AG04450 (cell line): ENCODE measurements at places on chromosomes 3 and 15.

- DNase-seq, result no peak
These were observed 173.6 kb downstream of the PPM1L start for GRCh38 chr3:160929595-160929994.

- DNase-seq, result no peak
These were observed 139.8 kb downstream of the XXYLT1 start for GRCh38 chr3:195131176-195131575.

- DNase-seq, result no peak
These were observed 131.6 kb upstream of the CMC1 start for GRCh38 chr3:28109829-28110228.

GRCh38 chr15:77335298-77335697 lies 84.6 kb downstream of the PEAK1 start:
- no peak for DNase-seq

DNA sequence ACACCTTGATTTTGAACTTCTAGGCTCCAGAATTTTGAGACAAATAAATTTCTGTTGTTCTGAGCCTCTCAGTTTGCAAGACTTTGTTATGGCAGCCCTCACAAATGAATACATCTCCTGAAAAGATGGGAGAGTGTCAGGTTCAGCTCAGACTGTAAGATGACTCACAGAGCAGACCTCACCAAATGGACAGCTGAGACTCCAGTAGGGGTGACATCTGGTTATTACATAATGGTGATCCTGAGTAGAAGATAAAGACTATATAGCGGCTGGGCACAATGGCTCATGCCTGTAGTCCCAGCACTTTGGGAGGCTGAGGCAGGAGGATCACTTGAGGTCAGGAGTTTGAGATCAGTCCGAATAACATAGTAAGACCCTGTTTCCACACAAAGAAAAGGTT lies 26.2 kb upstream of the MTMR14 start:
- no peak for DNase-seq

DNA sequence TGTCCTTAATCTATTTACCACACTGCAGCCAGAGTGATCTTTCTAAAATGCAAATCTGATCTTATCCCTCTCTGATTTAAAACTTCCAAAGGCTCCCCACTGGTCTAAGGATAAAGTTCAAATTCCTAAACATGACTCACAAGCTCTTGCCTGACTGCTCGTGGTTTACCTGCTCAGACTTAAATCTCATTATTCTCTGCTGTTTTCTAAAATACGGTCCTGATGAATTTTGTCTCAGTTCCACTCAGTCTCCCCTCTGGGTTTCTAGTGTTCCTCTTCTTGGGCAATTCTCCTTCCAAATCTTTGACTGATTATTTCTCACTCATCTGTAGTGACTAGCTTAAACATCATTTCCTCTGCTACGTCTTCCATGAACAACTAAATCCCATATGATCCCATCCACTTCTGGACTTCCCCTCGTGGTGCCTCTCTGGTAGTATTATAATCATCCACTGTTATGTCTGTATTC lies 108.3 kb downstream of the P3H2 start:
- DNase-seq, result no peak

GRCh38 chr3:20324664-20325478 lies 138.9 kb upstream of the SGO1 start:
- DNase-seq, result no peak

GRCh38 chr3:145294572-145294971 lies 866.4 kb downstream of the PLOD2 start:
- DNase-seq, result no peak

DNA sequence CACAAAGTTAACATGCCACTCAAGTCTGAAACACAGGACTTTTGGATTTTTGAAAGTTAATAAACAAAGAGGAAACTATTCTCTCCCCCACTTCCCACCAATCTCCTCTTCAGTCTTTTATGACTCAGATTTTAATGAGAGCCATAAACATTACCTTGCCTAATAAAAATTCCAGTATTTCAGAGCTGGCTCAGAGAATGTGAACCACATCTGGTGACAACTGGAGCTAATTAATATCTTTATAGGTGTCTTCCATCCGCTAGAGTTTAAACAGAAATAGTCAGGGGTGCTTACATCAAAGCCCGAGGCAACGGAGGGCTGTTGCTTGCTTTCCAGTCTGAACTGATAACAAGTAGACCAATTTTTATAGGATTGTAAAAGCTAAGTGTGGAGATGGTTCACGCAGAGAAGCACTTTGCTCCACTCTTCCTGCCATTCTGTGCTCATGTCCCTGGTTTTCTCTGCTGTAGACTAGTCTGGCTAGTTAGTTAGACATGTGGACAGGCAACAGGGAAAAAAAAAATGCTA lies 363.6 kb downstream of the NR2F2 start:
- DNase-seq, result no peak

DNA sequence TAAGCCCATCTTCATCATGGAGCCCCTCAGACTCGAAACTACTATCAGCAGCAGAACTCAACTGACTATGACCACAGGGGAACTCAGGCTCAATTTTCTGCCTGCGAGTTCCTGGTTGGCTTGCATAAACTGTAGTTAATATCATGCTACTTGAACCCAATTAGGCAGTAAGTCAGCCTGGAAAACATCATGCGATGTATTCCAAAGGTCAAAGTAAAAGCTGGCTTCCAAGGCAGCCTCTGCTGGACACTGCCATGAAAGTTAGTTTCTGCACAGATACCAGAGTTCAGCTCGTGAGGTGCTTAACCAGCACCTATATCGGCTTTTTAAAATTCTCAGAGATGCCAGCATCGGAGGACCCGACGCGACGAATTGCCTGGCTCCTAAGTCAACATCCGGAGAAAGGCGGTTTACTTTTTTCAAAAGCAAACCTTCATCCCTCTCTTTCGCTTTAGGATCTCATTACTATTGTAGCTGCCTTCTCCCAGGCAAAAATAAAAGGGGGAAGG lies 3.8 kb downstream of the ANP32A start:
- no peak for DNase-seq

GRCh38 chr15:88185584-88185983 lies 71.0 kb downstream of the NTRK3 start:
- no peak for DNase-seq

DNA sequence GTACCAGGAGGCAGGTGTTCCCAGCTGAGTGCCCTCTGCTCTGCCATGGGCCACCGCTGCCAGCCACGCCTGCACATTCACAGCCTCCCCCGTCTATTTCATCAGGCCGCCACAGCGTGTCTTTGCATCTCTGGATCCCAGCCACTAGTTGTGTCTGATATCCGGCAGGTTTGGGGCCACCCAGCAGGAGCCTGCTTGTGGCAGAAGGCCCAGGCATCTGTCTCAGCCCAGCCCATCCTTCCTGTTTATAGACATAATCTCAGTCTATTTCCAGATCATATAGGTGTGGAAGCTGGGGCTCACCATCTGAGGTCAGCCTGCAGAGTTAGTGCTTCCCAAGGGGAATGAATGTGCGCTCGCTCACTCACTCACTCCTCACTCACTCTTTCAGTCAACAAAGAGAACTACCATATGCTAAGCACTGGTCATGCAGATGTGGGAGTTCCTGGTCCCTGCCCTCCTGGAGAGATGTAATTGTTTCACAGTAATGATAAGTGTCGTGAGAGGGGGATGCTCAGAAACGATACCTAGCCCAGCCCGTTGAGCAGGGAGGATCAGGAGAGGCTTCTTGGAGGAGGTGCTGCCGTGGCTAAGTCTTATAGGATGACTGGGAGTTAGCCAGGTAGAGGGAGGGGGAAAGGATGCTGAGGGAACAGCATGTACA lies 60.6 kb downstream of the FGD5 start:
- no peak for DNase-seq

DNA sequence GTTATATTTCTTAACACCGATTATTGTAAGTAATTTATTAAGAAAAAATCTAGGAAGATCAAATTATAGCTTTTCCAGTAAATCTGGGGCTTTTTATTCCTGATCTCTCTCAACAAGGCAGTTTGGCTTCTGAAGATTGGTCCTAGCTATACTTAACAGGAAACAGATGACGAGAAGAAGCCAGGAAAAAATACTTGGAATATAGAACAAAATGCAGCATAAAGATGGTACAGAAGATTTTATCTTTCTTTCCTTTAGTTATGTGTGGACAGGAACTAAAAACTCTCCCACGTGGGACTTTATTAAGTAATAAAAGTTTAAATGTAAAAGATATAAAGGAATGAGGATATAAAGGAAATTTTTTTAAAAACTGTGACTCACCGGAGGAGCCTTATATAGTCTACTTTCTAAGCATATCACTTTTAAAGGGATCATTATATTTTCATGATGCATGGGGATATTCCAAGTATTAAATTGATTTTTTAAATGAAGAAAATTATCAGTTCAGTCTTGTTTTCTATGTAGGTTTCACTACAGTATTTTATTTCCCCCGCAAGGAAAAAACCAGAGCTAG lies 8.2 kb downstream of the B3GNT5 start:
- no peak for DNase-seq

- DNase-seq, result no peak
These were observed 34.8 kb downstream of the MINDY4B start for GRCh38 chr3:150870406-150870805.
